D341Med (cell line): ENCODE measurements at places on chromosomes 11 and 22.

GRCh38 chr11:7484645-7485044 is 661 bp upstream of the OLFML1 start:
- no peak for DNase-seq

DNA sequence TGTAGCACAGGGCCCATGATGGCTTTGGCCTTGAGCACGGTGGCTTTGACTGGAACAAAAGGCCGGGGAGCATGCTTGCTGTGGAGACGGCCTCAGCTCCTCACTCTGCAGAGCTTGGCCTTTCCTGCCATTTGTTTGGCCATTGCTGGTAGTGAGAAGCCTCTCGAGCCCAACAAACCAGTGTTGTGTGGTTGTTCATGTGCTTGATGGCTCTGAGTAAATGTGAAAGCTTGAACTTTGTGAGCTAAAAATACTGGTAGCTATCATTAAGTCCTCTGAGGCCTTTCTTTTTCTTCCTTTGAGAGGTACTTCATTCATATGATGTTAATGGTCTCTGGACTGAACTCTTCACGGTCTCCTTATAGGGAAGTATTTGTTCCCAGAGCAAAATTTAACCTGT is 39.6 kb downstream of the NAT10 start:
- DNase-seq: no peak

GRCh38 chr11:6476571-6476970 is 2.8 kb upstream of the TRIM3 start:
- DNase-seq: no peak

DNA sequence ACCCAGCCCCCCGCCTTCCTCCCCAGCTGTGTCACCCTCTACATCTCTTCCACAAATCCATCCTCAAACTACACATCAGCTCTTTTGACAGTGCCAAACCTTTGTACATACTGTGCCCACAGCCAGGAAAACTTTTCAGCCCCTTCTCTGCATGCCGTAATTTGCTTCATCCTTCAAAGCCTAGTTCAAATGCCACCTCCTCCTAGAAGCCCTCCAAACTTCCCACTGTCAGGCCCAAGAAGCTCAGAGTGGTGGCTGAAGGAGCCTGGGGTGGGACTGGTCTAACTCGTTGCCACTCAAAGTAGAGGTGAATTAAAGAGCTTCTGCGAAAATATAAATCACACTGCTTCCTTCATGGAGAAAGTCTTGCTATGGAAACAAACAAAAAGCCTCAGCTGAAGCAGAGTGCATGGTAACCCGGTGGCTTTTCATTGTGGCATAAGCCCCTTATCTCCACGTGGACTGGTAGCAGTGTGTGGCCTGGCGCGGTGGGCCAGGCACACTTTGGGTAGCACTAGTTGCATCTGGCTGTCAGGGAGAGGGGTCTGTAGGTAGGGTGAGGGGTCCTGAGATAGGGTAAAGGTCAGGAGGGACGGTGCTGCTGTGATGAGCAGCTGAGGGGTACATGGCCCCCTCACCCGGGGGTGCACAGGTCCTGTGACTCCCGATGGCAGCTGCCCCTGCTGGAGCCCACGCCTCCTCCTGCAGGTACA is 76.9 kb downstream of the MYO7A start:
- DNase-seq: no peak

DNA sequence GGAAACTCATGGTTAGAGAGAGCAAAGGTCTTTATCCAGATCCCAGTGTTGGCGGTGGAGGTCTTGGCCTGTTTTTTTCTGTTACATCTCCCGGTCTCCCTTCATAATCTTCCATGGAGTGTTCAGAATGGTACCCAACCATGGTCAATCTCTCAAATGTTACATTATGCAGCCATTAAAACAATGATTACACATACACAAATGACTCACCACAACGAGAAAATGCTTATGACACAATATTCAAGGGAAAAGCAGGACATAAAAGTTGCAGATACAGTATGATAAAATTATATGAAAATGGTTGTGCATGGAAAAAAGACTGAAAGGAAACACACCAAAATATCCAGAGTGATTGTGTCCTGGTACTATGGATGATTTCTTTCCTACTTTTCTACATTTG is 17.8 kb upstream of the CSNK1E start:
- no peak for DNase-seq

DNA sequence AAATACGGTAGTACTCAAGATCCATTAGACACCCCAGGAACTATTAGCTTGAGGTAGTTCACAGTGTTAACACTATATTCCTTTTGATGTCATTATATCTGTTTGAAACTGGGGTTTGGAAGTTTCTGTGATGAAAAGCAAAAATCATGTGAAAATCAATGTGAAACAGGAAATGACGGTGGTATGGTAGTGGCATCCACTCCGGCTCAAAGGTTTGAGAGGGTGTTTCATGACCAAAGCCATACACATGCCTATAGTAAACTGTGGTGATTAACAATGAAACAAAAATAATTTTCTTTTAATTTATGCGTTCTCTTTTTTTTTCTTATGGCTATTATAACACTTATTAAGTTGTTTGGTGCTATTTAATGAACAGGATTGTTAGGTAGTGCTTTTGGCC is 10.9 kb downstream of the RAB38 start:
- no peak for DNase-seq

DNA sequence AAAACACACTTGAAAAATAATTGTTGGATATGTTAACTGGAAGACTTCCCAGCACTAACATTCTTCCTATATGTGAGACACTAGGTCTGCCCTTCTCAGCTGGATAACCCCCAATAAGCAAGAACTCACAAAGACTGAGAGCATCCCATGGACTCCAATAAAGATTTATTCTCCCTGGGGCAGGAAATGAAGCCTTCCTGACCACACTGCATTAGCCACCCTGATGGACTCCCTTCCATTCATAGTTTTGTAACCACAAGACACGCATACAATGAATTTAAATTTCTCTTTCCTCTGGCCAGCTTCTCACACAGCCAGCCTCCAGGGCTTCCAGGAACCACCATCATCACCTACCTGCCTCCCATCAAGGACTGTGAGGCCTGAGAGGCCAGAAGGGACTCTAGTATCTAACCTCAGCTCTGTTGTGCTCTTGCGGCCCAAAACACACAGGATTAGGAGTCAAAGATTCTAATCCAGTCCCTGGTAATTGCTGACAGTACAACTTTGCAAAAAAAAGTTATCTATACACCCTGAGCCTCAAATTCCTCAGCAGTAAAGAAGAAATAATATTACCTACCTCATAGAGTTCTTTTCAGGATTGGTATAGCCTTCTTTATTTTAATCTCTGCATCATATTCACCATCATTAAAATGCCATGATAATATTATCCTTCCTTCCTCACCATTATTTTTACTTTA is 45.6 kb upstream of the GDPD4 start:
- no peak for DNase-seq
